ENCODE measurements at places on chromosomes 16 and 17.

DNA sequence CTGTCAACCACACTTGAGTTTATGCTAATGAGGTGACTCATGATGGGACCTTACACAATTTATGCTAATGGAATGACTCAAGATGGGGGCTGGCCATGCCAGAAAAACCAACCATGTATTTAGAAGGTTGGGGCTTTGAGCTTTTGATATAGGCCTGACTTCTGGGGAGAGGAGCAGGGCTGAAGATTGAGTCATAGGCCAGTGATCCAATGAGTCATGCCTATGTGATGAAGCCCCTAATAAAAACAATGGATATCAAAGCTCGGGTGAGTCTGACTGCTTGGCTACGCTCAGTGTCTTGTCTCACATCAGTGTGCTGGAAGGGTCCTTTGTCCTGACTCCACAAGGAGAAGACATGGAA is 7.3 kb downstream of the MFSD6L start:
- DNase-seq = no peak

GRCh38 chr17:40022961-40023541 is 7.8 kb downstream of the CSF3 start:
- no peak for DNase-seq

DNA sequence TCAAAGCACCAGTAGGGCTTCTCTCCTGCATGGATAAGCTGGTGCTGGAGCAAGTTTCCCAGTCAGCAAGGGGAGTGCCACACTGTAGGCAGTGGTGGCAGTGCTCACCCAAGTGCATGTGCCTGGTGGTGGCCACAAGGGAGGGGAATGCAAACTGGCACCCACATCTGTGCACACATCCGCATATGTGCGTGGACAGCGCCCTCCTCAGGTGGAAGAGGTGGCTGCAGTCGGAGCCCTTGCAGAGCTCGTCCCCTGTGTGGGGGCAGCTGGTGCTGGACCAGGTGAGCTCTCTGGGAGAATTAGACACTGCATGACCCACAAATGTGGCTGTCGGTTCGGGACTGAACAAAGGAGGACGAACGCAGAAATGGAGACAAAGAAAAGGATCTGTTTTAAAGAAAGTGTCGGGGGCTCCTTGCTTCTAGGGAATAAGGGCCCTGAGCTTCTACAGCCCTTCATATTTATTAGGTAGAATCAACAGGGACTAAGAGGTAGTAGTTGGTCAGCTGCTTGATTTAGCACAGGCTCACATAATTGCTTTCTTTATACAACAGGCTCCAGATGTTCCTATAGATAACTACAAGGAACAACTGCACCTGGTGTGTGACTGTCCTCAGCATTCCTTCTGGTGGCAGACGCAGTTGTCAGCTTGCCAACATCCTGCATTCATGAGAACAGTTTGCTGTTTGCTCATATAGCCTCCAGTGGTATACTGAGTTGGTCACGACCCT is 5.3 kb upstream of the ZNF689 start:
- DNase-seq = peak; percentile 13

GRCh38 chr17:75542728-75543336 is 17.3 kb downstream of the LLGL2 start:
- DNase-seq = no peak

- no peak for DNase-seq
Observed at GRCh38 chr17:15291674-15292361, 26.7 kb upstream of the PMP22 start.

- DNase-seq = no peak
Observed at GRCh38 chr17:17091856-17092756, 49.8 kb downstream of the MPRIP start.

DNA sequence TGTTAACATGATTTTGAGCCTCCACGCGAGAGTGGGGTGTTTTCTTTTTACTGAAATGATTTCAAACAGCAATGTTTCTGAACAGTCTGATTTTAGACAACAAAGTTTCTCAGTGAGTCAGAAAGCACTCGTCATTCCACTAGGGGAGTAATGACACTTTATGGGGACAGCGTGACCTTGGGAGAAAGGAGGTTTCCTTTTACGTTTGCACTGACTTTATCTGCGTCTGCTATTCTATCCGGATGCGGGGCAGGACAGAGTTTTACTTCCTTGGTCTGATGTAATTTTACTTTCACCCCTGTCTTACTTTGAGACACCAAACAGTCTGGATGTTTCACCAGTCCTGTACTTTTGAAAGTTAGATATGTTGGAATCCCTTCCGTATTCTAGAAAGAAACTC is 20.7 kb downstream of the SLC47A1 start:
- DNase-seq = no peak

GRCh38 chr17:73749928-73750605 is 105.8 kb upstream of the SDK2 start:
- DNase-seq = no peak

GRCh38 chr16:2090481-2090776 is 42.6 kb downstream of the TSC2 start:
- peak; percentile 37 for DNase-seq

- DNase-seq = no peak
Observed at GRCh38 chr17:39485555-39485954, 24.3 kb downstream of the CDK12 start.

DNA sequence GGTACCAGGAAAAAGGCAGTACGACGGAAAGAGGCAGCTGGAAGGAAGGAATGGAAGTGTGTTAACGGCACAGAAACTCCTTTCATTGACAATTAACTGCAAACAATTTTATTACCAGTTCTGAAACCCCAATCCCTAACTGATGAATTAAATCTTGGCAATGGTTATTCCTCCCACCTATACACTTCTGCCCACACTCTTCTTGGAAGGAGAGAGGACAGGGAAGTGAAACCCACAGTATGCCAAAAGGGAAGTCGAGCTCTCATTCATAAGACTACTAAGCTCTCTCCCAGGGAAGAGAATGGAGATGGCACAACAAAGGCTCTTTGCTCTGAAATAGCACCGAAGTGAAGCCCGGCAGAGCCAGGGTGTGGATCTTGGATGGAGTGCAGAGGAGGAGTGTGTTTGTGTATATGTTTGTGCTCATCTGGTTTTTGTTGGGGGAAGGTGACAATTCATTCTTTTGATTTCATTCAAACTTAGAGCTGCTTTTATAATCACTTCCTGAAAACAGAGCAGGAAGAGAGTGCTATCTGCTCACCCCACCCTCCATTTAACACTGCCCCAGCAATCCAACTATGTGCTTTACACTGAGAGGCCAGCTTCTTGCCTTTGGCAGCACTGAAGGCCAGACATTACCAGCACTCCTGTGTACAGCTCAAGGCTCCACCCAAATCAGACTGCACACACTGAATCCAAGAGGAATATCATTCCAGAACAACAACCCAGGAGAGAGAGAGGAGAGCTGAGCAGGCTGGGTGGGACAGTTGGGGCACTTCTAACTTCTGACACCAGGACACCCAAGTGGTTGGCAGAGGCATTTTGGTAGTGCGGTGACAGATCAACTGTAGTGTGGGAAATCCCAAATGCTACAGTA is 68.7 kb downstream of the HIC1 start:
- DNase-seq = peak; percentile 58

- DNase-seq = no peak
Observed at GRCh38 chr17:74968361-74968780, 4.2 kb downstream of the HID1 start.

- no peak for DNase-seq
Observed at GRCh38 chr17:50917418-50917743, 51.2 kb upstream of the TOB1 start.

DNA sequence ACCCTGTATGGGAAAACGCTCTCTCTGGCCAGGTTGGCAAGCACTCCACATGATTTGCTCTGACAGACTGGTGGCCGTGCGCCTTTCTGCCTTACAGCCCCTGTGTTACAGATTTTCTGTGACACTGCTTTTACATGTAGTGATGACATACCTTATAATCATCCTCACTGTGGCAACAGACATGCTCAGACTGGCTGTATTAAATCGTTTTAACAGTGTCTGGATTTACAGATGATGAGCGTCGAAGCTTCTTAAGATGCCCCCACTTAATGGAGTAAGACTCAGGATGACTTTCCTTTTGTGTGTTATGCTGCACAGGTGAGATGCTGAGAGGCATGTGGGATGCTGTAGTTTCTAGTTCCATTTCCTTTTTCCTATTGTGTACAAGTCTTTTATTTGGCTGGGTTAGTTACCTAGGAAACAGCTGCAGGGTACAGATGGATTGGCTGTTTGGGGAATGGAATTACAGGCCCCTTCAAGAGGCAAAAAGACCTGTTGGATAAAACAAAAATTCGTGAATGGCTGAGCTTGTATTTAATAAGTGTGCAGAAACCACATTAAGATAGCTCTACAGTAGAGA is 20.9 kb upstream of the VWA3A start:
- peak; percentile 14 for DNase-seq

- peak; percentile 62 for DNase-seq
Observed at GRCh38 chr16:10906914-10907756, 30.1 kb downstream of the CIITA start.

DNA sequence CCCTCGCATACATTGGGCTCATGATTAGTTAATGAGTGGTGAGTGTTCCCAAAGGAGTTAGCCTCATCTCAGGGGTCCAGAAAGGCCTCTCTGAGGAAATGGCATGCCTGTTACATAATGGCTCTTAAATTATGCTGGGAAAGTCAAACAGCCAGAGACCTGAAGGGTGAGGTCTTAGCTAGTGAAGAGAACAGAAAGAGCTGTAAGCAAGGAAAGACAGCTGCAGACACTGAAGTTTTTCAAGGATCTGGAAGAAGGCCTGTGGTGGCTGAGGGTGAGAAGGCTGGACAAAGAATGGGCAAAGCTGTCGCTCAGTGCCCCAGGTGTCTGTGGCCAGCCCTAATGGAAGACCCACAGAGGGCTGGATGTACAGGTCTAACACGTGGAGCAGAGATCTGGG is 10.4 kb downstream of the SP2 start:
- no peak for DNase-seq

- no peak for DNase-seq
Observed at GRCh38 chr16:58474296-58474695, 25.6 kb upstream of the NDRG4 start.

GRCh38 chr16:56564793-56565477 is at the start of gene MT4:
Gene MT4 (plus strand): TSS chr16:56565073. CDS start chr16:56565129, 56 bp downstream.
- DNase-seq = no peak

GRCh38 chr17:34255381-34255732 is 272 bp downstream of the CCL2 start:
- no peak for DNase-seq

DNA sequence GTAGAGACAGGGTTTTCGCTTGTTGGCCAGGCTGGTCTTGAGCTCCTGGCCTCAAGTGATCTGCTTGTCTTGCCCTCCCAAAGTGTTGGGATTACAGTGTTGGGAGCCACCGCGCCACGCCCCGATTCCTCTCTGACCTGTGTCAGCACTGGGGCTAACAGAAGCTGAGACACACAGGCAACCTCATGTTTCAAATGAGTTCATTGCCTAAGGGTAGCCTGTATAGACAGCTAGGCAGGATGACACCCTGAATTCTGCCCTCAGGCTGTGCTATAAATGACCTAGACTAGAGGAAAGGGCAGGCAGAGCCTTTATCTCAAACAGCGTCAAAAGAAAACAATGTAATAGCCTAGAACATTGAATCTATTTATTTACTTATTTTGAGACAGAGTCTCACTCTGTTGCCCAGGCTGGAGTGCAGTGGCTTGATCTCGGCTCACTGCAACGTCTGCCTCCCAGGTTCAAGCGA is 2.3 kb upstream of the CDK3 start:
- DNase-seq = no peak

DNA sequence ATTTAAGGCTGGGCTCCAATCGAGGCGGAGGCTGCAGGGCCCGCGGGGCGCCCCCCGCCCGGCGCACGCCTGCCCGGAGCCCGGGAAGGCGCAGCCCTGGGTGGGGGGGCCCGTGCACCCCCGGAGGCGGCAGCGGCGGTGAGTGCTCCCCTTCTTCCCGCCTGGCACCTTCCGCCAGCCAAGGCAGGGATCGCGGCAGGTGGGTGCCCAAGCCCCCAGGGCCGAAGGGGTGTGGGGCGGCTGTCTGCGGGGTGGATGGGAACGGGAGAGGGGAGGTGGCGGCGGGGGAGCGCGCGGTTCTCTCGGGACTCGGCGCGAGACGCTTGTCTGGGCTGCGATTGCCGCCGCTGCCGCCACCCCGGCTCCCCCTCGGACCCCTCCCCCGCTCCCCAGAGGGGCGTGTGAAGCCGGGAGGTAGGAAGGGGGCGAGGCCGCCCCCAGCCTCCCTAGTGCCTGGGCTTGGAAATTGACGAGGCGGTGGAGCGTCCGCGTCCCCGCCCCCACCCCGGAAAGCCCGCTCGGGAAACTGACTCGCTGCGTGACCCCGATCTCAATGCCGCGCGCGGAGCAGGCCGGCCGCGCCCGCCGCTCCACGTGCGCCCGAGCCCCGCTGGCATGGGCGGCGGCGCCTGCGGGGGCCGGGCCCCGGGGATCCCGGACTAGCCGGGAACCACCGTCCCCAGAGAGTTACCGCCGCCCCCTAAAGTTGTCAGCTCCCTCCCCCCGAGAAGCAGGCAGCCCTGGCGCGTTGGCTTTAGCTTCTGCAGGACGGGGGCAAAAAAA is 231.5 kb downstream of the MRTFB start:
- DNase-seq = no peak

GRCh38 chr16:78985716-78986605 is 614.6 kb downstream of the MAF start:
- DNase-seq = peak; percentile 43

- peak; percentile 92 for DNase-seq
Observed at GRCh38 chr17:32240750-32241149, 24.9 kb upstream of the RHBDL3 start.

DNA sequence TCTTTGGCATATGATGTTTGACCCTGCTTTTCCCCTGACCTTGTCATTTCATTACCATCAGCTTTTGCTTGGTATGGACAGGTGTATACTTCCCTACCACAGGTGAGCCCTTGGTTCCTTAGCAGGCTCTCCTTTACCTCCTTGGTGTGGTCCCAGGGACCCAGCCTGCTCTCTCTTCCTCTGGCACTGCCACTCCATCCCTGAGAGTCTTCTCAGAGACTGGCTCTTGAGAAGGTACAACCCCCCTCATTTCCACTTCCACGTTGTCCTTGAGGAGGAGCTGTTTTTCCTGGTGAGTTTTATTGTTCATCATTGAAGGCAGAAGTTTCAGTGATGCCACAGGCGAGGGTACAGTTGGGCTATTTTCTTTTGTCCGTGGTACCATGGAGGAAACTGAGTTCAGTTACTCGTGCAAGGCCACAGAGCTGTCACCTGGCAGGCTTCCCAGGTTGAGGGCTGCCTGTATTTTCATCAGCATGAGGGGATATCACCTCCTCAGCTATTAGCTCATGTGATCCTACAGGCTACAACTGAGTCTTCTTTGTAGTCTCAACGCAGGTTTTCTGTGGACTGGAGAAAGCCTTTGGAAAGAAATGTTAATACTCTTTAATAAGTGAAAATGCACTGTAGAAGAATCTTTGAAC is 52.3 kb downstream of the MSI2 start:
- DNase-seq = no peak

DNA sequence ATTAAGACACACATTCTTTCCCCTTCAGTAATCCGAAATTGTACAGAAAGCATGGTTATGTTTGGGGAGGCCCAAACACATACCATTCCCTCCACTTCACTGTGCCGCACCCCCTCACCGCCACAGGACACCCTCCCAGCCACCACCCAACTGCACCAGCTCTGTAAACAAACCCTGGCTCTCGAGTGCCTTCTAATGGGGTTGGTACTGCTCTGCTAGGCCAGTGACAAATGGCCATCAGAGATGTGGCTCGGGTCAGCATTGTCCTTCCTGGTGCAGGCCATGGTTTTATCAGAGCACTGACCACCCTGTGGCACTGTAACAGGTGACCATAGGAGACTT is 24.0 kb upstream of the SREBF1 start:
- no peak for DNase-seq
